NCI-H774 (cell line): ENCODE measurements at places on chromosomes 11 and 22.

- DNase-seq: no peak
Measured at GRCh38 chr11:62269654-62270278, at the start of gene SCGB2A2. TSS of gene SCGB2A2 (plus strand) at chr11:62270158. CDS start at chr11:62270217, 59 bp downstream.

DNA sequence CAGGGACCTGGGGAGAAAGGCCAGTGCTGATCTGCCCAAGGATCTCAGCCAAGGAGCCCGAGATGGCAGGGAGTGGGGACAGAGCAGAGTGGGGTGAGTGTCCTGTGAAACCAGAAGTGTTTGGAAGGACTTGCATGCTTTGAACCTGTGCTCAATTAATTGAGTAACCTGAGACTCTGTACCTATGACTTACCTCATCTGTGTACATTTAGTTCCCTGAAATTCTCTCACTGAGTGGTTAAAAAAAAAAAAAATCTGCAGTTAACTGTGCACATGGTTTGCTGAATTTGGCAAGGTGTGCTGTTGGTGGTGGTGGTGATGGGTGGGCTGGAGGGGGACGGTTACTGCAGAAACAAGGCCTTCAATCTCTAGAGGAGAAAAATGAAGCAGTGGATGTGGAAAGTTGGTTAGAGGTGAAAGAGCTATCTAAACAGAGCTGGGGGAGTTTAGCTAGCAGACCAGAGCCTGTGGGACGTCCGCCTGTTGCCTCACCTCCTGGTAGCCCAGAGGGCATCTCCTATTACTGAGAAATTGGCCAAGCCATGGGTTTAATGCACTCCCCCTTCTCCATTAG is 8.3 kb upstream of the SORL1-AS1 start:
- peak; percentile 53 for DNase-seq

- no peak for DNase-seq
Measured at GRCh38 chr11:128048121-128048520, 539.2 kb downstream of the ETS1 start.

- no peak for DNase-seq
Measured at GRCh38 chr22:45144916-45145315, 18.8 kb upstream of the NUP50 start.

DNA sequence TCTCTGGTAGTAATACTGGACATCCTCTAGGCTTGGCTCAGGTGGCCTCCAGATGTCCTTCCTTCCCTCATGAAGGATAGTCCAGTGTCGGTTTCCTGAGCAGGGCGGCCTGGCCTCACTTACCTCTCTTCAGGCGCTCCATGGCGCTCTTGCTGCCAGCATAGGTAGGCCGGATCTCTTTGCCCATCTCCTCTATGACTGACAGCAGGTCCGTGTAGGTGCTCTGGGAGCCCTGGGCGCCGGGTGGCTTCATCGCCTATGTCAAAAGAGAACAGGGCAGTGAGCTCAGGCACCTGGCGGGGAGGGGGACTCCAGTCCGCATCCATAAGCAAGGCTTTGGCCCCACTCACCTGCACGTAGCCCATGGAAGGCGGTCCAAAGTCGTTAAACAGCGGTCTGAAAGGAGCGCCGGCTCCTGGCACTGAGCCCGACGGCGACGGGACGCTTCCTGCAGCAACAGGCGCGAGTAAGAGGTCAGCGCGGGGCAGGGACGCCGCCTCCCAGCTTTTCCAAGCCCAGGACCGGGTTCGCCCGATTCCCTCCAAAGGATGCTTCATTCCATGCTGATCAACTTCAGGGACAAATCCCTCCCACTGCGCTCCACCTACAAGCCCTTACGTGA is 609 bp downstream of the CDK2AP2 start:
- no peak for DNase-seq

DNA sequence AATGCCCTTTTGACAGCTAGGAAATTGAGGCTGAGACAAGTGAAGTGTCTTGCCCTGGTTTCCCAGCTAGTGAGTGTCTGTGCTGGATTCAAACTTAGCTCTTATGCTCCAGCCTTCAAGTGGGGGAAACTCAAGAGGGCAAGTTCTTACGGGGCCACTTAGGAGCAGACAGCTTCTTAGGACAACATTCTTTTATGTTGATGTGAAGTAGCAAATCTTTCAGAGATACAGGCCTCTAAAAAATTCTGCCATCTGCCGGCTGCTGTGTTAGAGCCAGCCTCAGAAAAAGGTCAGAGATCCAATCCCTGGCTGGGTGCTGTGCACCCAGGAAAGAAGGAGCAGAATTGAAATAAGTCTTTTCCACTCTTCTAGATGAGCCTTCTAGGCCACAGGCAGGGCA is 26.6 kb downstream of the TIMP3 start:
- DNase-seq: no peak

DNA sequence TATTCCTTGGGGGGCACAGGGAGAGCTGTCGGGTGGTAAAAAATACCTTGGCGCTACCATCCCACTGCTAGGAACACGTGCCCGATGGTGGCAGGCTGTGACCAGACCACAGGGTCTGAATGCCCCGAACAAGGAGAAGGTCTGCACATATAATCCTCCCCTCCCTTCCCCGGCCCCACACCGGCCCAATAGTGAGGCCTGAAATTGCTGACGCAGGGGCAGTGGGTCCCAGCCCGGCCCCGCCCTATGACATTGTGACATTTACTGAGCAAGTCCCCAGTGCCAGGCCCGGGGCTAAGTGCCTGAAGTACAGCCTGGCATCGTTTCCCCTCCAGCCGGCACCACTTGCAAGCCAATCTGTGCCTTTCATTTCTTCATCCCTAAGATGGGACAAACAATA is 19.5 kb downstream of the MN1 start:
- no peak for DNase-seq

- DNase-seq: no peak
Measured at GRCh38 chr22:28799606-28800307, 612 bp downstream of the XBP1 start.

GRCh38 chr11:21811572-21811971 is 381.3 kb upstream of the ANO5 start:
- DNase-seq: no peak

DNA sequence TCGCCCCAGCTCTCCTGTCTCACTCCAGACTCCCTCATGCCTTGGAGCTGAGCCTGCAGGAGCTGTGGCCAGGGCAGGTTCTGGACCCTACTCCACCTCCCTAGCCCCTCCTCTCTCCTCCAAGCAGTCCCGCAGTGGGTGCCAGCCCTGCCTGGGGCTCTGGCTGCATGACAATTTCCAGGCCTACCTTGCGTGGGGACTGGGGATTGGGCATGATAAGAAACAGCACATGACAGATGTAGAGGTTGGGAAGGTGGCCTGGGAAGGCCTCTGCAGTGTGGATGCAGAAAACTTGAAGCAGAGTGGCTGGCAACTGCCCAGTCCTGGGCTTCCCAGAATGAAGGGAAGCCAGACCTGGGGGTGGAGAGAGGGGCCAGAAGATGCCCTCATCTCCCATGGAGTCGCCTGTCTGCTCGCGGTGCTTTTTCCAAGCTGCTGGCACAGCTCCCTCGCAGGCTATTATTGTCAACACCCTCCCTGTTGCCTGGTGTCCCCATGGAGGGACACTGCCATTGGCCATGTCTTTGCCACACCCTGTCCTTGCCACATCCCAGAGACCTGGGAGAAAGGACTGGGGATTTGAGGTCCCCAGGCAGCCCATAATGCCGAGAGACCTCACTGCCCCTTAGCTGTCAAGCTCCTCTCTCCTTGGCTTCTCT is 48.9 kb upstream of the CDON start:
- DNase-seq: peak; percentile 15

- no peak for DNase-seq
Measured at GRCh38 chr11:65868076-65868667, 4.4 kb downstream of the EFEMP2 start.

DNA sequence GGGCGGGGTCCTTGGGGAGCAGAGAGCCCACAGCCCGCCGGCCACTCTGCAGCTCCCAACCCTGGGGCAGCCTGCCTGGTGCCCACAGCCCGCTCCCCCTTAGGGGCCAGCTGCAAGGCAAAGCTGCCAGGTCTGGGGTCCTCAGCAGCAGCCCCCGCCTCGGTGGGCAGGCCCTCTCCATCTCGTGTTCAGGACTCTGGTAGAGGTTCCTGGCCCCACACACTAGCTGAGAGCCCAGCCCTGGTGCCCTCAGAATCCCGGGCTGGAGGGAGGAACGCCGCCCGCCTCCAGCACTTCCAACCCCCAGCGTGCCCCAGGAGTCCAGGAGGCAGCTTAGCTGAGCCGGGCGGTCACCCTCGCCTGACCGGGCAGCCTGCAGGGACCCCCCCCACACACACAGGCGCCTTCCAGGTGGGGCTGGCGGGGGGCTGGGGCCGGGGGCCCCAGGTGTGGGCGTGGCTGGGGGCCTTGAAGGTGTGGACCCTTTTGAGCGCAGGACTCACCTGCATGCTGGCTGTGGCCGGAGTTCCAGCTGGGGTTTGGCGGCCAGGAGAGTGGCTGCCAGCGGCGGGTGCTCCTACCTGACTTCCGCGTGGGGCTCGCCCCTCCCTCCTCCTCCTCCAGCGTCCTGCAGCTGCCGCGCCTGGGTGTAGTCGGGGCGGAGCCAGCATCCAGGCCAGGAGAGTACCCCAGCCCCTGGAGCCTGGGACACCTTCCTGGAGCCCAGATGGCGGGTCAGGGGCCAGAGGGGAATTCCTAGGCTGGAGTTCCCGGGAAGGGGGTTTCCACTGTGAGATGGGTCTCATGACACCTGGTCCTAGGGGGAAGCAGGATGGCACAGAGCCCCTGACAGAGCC is at the start of gene ANO9:
Gene ANO9, minus strand, starts transcription at position 594 of the 857 bp plus-strand sequence. Its CDS starts 85 bp downstream, at position 509.
- DNase-seq: peak; percentile 71

- no peak for DNase-seq
Measured at GRCh38 chr22:49233507-49234100, 594.1 kb downstream of the BRD1 start.

GRCh38 chr11:106381895-106382294 is 304.4 kb downstream of the AASDHPPT start:
- DNase-seq: no peak

GRCh38 chr22:43432883-43433415 is 21.1 kb downstream of the MPPED1 start:
- DNase-seq: no peak

- DNase-seq: no peak
Measured at GRCh38 chr11:26583550-26583949, 11.5 kb upstream of the MUC15 start.

DNA sequence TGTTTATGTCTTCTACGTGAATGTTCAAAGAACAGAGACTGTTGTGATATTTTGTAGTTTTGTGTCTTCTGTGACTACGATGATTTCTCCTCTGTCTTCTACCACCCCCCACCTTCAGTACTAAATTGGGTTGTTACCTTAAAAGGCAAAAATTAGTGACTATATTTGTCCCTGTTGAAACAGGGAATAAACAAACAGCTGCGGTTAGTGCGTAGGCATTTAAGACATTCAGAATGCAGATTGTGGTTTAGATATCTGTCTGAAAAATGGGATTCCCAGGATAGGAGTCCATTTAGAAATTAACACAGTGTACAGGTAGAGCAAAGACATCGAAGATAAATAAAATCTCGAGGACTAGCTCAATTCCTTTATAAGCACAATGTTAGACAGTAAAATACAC is 15.6 kb upstream of the ARHGAP42 start:
- DNase-seq: no peak

DNA sequence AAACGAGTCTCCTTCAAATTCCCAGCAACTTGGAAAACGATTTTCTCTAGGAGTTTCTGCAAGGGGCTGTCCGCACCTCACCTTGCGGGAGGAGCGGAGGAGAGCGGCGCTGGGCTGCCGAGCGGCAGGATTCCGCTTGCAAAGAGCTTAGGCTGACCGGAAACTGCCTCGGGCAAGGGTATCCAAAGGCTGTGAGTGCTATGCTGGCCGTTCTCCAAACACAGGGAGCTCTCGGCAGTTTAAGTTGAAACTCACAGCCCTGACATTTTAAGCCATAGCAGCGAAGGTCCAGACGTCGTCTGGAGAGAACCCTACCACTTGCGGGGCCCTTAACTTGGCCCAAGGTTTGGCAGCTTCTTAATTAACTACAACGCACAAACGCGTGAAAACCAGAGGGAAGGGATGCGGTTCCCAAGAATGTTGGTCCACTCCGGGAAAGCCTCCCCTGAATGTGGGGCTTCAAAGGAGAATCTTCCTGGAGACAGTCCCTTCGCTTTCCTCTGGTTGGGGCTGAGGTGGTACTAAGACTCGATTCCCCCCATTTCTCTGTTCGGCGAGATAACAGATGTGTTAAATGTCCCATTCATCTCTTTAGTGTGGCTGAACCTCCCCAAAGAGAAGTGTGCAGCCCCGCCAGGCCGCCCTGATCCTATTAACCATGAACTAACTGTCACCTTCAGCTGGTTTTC is 1.1 kb upstream of the DBX1 start:
- DNase-seq: no peak

DNA sequence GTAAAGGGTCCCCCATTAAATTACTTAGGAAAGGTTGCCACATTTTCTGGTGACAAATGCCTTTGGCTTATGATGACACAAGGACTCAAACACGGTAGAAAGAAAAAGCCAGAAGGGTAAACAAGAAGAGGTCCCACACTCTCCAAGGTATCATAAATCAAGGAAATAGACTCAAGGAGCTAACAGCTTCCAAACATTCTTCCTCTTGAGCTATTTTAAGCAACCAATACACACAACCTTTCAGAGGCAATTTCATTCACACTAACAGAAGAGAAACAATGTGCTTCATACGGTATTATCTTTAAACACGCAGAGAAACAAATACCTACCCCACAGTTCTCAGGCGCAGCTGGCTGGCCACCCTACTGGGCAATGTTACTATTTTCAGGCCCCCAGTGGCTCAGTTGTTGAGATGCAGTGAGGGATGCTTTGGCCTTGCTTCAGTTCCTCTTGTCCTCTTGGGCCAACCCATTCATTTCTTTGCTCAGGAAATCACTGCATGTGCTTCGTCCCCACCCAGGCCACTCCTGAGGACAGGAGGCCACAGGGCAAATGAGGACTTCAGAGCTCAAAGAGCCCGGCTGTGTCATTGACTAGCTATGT is 15.8 kb downstream of the ABTB2 start:
- no peak for DNase-seq

GRCh38 chr11:78083021-78083420 is 3.4 kb upstream of the NDUFC2 start:
- no peak for DNase-seq

- DNase-seq: no peak
Measured at GRCh38 chr11:133945087-133945974, 11.4 kb downstream of the IGSF9B start.

- no peak for DNase-seq
Measured at GRCh38 chr22:29625090-29625825, 21.8 kb downstream of the NF2 start.

GRCh38 chr22:25554238-25554671 is 10.2 kb upstream of the GRK3 start:
- no peak for DNase-seq

DNA sequence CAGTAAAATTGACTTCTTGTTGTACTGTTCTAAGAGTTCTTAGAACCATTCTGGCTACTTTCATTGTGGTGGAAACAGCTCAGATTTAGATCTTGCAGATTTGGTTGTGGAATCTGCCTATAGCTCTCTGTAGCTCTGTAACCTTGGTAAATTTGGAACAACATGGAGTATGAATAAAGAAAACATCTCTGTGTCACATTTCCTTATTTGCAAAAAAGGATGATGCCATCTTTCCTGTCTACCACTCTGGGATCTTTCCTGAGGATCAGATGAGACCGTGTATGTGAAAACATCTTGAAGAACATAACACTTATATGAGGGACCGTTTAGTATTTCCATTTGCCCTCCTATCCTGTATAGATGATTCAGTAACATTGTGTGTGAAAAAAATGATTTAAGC is 9.1 kb downstream of the ACRV1 start:
- DNase-seq: no peak

GRCh38 chr22:50530877-50531545 is 1.2 kb upstream of the TYMP start:
- DNase-seq: peak; percentile 43
